ENCODE measurements at places on chromosomes 7 and 10.

GRCh38 chr10:56255298-56255697 lies 105.8 kb downstream of the ZWINT start:
- no peak for DNase-seq
- no peaks in the 10 kb centered on the region for H3K4me1 ChIP-seq
- no peaks in the 10 kb centered on the region for H3K27me3 ChIP-seq

GRCh38 chr7:25845464-25845863 lies 306.5 kb upstream of the NFE2L3 start:
- H3K27me3 ChIP-seq, result no peaks in the 10 kb centered on the region
- H3K4me1 ChIP-seq, result peaks cover 22% of the 10 kb centered on the region
- H3K36me3 ChIP-seq, result no peaks in the 10 kb centered on the region
- no peak overlapping the region for H3K27ac ChIP-seq

- no peak overlapping the region for H3K27ac ChIP-seq
- H3K4me1 ChIP-seq, result peaks cover 9% of the 10 kb centered on the region
- H3K4me3 ChIP-seq, result no peak overlapping the region
These were observed 210.5 kb upstream of the YAE1 start for GRCh38 chr7:39355664-39356063.

- H3K36me3 ChIP-seq, result no peaks in the 10 kb centered on the region
- H3K27me3 ChIP-seq, result peaks cover 12% of the 10 kb centered on the region
- no peak overlapping the region for H3K27ac ChIP-seq
These were observed 56.3 kb downstream of the IFIT5 start for GRCh38 chr10:89470628-89471027.

Measured in neuronal stem cell (in vitro differentiated cells).